Astrocyte of the spinal cord (primary cell): ENCODE measurements at places on chromosomes 5 and 9.

DNA sequence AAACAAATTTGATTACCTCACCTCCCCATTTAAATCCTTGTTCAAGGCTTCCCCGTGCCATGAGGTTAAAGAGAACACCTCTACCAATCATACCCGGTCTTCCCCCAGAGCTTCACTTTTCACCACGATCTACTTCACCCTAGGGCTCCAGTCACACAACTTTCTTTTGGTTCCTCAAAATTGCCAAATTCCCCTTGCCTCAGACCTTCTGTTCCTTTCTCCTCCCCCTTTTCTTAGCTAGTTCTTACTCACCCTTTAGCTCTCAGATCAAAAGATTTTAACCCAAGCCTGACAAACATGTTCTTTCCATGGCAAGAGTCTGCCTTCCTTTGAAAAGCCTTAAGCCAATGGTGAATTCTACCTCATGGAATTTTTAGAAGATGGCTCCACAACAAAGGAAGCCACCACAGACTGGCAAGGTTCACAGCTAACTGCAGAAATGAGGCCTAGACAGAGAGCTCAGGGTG lies 56.7 kb downstream of the MAPKAP1 start:
- DNase-seq, result peak; percentile 43

DNA sequence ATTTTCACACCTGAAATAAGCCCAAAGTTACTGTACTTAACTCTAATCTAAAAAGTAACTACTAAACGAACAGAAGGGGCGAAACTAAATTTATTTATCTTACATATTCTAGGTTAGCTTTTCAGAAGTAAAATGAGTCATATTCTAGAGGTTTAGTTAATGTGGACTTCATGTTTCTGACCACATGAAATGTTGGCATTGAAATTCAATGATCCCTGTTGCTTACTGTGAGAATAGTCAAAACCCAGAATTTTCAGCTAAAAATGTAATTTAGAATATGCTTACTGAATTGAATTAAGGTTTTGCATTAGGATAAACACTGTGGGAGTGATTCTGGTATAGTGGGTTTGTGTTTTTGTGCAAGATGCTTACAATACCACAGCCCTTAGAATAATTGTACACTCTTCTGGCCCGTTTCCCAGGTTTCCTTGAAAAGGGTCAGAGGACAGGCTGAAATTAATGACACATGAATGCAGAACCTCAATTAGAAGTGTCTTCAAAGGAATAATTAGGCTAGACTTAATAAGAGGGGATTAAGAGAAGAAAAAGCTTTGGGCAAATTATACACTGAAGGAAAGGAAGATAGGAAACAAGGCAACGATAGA lies 1.4 kb upstream of the SNX18 start:
- peak; percentile 50 for DNase-seq

DNA sequence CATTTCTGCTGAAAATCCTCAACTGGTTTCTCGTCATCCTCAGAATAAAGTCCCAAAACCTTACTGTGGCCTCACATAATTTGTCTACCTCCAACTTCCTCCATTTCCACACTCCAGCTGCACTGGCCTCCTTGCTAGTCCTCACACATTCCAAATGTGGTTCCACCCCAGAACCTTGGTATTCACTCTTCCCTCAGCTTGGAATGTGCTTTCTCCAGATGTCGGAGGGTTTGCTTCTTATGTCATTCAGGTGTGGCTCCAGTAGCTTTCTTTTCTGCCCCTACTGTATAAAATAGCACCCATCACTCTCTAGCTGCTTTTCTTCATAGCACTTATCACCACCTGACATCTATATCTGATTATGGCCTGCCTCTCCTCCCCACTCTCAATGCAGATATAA lies 102.5 kb upstream of the IFNK start:
- no peak for DNase-seq

DNA sequence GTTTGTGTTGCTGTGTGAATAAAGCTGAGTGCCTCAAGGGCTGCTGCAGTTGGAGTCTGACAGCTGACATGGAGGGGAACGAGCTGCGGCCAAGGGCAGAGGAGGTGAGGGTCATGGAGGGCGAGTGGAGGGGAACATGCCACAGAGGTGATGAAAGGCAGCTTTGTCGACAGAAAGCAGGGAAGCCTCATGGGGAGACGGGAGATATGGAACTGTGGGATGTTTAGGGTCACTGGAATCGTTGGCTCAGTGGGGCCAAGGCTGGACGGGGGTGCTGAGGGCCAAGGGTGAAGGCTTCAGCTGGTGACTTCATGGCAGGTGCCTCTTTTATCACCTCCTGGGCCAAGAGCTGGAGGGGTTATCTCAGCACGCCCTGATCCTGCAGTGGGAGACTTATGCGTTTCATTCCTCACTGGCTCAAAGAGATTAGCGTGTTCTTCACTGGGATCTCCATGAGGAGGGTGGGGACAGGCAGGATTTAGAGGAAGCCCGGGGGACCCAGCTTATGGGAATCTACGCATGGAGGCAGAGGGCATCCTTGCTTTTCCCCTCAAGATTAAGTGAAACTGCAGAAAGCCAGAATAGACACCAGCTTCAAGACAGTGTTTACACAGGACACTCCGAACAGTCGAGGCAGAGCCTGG lies 42.2 kb downstream of the FAM240B start:
- DNase-seq, result no peak

DNA sequence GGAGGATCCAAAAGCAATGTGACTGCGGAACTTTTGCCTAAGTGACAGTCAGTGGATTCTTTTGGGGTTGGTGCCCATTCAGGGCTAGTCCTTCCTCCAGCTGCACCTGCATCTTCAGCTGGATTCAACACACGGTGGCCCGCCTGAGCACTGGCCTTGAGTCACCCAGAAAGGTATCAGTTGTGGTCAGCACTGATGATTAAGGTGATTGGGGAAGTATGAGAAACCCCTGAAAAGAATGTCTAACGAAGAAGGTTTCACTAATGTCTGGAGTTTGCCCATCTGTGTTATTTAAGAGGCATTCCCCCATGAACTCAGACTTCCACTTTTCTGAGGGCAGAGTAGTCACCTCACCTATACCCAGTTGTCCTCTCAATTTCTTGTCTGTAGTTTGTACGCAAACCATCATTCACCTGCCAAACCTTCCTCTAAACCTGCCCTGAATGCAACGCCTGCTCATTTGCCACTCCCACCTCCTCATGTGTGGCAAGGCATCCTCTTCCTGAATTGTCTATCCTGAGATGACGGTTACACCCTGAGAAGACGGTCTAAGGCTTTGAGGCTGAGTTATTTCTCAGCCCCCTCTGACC lies 27.2 kb downstream of the CSF2 start:
- no peak for DNase-seq
